ENCODE measurements at places on chromosomes 4 and X.

- no peak for DNase-seq
Observed at GRCh38 chr4:55184600-55185523, 59.5 kb upstream of the KDR start.

GRCh38 chrX:72368796-72369195 lies 63.1 kb upstream of the CITED1 start:
- no peak for DNase-seq

GRCh38 chr4:105510245-105510644 lies 36.4 kb upstream of the PPA2 start:
- DNase-seq = no peak

DNA sequence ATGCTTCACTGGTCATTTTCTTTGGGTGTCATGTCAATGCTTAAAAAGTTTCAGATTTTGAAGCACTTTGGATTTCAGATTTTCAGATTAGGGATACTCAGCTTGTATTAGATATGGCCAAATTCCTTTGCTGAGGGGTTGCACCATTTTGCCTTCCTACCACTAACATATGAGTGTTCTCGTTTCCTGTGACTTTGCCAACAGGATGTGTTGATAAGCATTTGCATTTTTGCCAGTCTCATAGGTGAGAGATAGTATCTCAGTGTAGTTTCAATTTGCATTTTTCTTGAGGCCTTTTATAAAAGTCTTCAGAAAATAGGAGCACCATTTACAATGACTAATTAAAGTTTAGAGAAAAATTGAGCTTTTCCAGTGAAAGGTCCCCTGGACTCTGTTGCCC lies 71.6 kb upstream of the CLCN4 start:
- DNase-seq = no peak

- DNase-seq = peak; percentile 88
Observed at GRCh38 chrX:133415276-133416105, at the start of gene GPC4. Gene GPC4 (minus strand): TSS chrX:133415489. CDS start chrX:133414965, 524 bp downstream.

GRCh38 chr4:8700531-8700930 lies 108.0 kb downstream of the CPZ start:
- no peak for DNase-seq

DNA sequence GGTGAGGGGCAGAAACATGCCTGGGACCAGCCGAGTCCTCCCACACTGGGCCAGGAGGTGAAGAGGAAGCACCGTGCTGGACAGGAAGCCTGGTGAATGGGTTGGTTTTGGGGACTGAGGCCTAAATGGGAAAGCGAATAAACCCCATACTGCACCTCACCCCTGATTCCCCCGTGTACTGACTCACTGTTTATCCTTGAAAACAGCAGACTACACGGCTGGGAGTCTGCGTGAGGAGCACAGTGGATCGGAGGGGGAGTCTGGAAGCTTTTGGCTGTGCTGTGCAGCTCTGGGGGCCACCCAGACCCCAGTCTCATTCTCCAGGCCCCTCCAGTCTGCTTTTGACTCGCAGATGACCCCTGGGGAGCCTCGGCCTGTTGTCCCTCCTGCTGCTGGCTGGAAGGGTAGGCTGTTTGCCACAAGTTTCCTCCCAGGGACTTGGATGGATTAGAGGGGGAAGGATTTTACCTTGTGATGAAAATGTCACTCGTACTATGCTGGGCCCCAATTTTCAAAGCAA lies 90.0 kb downstream of the PSAPL1 start:
- DNase-seq = no peak

DNA sequence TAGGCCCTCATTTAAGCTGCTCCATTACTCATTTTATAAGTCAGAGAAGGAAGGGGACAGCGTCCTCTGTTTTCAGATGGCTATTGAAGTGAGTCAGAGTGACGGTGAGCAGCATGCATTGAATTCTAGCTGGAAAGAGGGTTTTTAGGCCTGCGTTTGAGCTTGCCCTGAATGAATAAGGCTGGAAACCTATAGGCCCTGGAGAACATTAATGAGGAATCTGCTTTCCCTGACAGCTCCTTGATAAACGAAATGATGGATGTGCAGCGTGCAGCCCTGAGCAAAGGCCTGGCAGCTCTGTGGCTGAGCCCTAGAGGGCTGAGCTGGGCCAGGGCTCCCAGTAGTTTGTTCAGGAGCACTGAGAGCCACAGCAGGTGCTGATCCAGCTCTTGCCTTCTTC lies 33.4 kb downstream of the TBL1X start:
- DNase-seq = no peak

DNA sequence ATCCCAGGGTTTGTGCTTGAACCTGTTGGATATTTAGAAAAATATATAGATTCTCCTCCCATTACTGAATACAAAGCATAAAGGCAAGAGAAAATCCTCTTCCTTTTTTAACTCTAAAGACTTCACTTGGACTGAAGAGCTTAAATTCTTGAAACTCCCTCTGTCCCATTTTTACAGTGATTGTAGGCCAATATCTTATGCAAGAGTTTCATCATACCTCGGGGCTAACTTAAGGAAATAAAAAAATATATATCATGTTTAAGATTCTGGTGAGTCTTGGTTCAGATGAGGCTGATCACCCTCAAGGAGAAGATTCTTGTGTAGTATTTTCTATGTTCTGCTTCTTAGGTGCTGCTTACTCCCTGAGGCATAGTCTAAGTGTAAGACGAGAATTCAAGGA lies 1449.6 kb downstream of the C4orf33 start:
- DNase-seq = no peak

DNA sequence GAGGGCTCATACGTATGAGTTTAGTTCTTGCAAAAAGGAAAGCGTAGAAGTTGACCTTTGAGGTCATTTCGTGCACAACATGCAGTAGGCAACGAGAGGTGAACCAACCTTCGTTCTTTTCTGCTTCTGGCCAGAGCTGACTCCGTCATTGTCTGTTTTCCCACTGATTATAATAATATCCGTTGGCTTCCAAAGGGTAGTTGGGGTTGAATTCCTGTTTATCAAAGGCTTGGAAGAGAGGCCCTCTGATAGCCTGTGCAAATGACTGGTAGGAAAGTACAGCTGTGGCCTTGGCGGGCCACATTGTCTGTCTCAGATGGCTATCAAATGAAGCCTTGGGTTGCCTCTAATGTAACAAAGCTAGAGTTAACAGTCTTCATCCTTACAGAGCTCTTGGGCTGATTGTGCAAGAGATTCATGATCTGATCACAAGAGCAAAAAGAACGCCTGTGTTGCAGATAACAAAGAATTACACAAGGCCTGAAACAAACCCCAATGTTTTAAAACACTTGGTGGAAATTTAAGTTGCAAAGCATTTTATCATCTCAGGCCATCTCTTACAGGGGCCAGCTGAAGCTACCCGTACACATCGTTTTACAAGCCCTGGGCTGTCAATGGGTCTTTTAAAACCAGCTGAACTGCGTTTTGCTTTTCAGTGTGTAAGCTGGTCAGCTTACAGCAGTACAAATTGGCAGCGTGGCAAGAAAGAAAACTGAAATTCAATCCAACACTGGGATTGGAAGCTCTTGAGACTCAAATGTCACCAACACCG lies 46.1 kb upstream of the FAM9C start:
- no peak for DNase-seq

GRCh38 chrX:117919755-117920154 lies 196.9 kb downstream of the KLHL13 start:
- DNase-seq = no peak

DNA sequence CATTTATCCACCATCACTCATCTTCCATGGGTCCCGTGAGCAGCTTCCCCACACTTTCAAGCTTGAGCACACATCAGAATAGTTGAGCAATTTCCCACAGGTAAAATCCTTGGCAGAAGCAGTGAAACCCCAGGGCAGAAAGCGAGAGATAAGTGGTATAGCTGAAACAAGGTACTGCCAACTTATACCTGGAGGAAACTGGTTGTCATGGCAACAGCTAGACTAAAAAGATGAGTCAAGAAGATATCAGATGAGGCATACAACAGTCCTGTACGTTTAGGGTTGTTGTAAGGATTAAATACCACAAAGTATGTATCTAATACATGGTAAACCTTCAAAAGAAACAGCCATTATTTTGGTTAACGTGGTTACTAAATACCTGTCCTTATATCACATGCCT lies 66.9 kb upstream of the PHOX2B start:
- no peak for DNase-seq

GRCh38 chrX:41621222-41621723 lies 67.5 kb upstream of the GPR34 start:
- DNase-seq = no peak

GRCh38 chrX:108439961-108440696 lies 491 bp downstream of the COL4A5 start:
- peak; percentile 28 for DNase-seq

- no peak for DNase-seq
Observed at GRCh38 chrX:84064814-84065213, 123.2 kb downstream of the RPS6KA6 start.

DNA sequence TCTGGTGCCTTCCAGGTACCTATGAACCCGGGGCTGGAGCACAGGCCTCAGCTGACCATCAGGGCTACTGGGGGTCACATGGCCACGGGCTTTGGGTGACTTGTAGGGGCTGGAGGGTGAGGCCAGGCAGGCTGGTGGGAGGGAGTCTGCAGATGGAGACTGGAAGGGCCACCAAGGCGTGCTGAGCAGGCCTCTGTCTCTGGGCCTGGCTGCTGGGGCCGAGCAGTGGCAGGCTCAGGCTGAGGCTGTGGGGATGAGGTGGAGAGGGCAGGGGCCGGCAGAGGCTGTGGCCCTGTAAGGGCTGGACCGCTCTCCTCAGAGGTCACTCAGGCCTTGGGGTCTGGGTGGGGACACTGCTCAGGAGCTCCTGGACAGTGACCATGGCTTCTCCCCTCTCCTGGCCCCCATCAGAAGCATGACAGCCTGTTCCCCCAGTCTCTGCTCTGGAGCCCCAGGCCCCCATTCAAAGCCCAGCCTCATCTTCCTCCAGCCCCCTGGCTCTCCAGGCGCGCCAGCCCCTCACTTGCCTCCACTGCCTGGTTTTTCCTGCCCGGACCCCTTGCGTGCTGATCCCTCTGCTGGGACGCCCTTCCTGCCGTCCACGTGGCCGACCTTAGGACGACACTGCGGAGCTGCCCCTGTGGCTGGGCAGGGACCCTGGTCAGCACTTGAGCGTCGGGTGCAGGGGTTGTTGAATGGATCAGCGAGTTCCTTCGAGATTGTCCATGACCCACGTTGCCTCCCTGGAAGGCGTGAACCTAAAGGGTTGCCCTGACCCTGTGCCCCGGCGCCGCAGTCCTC lies 11.1 kb upstream of the NAT8L start:
- no peak for DNase-seq

Data from left hindlimb (tissue), 1 donor.